ENCODE measurements at places on chromosomes 7 and 10.
A peak's percentile ranks its signal among the peaks of the same experiment; 100 is the strongest.

GRCh38 chr10:95530029-95530428 is 31.1 kb downstream of the SORBS1 start:
- DNase-seq = no peak

GRCh38 chr7:153065051-153065450 is 305.5 kb downstream of the ACTR3B start:
- no peak for DNase-seq

GRCh38 chr10:130014263-130015074 is 50.4 kb upstream of the EBF3 start:
- no peak for DNase-seq

- no peak for DNase-seq
Observed at GRCh38 chr7:50436133-50436806, 13.9 kb downstream of the FIGNL1 start.

DNA sequence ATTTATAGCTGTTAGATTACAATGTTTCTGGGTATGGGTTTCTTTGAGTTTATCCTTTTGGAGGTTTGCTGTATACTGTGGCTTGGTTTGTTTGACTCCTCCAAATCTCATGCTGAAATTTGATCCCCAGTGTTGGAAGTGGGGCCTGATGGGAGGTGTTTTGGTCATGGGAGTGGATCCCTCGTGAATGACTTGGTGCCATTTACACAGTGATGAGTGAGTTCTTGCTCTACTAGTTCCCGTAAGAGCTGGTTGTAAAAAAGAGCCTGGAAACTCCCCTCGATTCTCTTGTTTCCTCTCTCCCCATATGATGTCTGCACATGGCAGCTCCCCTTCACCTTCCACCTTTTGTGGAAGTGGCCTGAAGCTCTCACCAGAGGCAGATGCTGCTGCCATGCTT is 324.1 kb downstream of the C7orf25 start:
- DNase-seq = no peak

DNA sequence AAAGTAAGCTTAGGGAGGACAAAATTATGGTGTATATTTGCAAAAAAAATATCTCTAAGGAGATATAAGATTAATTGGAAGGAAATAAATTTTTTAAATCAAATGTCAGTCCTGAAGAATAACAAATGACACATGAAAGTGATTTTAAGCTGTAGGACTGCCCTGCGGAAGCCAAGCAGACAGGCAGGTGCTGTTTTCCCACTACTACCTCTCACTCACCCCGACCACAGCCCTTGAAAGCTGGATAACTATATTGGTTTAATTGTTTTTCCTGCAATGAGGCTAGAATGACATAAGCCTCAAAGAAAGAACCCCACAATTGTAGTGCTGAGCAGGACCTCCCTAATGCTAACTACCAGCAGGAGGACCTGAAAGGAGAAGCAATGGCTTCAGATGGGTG is 68.6 kb upstream of the VIPR2 start:
- no peak for DNase-seq

- DNase-seq = no peak
Observed at GRCh38 chr10:13730956-13731355, 144.2 kb downstream of the PRPF18 start.

- DNase-seq = no peak
Observed at GRCh38 chr7:25739143-25739542, 412.9 kb upstream of the NFE2L3 start.

GRCh38 chr10:103678178-103678526 is 177.2 kb downstream of the SH3PXD2A start:
- peak; percentile 65 for DNase-seq

- DNase-seq = no peak
Observed at GRCh38 chr10:71323407-71323806, 4.3 kb downstream of the SLC29A3 start.

DNA sequence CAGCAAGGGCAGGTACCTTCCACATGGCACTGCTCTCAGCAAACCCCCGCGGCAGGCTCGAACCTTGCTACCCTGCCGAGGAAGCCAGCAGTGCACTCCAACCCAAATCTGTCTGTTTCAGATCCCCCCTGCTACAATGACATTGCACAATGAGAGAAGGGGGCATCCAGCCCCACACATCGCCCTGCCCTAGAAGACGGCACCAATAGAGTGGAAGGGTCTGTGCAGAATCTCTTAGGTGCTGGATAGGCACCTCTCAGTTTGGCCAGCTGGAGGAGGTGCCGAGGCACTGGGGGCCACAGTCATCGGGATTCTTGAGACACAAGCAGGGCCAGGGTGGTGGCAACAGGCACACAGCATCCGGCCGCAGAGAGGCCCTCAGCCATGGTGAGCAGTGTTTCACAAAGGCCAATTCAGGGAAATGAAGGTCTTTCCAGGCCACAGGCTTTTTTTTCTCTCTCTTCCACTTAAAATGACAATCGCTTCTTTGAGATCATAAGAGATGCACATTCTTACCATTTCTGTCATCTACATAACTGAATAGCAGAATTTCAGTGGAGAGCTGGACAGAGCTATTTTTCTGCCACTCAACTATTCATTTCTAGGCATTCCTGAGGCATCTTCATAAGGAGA is 281.3 kb downstream of the TNS3 start:
- DNase-seq = no peak

DNA sequence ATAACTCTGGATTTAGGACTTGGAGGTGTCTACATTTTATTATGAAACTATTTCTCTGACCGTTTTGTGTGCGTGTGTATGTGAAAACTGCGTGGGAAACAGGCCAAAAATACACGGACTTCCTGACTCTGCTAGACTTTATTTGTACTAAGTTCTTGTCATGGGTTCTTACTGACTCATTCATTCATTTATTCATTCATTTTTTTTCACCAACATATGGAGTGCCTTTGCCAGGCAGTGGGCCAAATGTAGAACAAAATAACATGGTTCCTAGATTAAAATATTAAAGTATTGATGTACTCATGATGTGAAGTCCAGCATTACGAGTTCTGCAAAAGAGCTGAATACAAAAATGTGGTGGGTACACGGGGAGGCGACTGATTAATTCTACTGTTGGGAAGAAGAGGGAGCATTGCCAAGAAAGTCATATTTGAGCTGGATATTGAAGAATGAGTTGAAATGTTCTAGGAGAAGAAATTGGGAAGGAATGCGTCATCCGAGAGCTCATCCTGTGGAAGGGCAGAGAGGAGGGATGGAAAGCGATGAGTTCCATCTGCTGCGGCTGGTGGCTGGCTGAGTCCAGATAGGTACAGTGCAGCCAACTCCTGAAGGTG is 24.6 kb downstream of the CACNB2 start:
- DNase-seq = no peak

- DNase-seq = no peak
Observed at GRCh38 chr10:47116445-47116844, 183.6 kb upstream of the GDF10 start.

DNA sequence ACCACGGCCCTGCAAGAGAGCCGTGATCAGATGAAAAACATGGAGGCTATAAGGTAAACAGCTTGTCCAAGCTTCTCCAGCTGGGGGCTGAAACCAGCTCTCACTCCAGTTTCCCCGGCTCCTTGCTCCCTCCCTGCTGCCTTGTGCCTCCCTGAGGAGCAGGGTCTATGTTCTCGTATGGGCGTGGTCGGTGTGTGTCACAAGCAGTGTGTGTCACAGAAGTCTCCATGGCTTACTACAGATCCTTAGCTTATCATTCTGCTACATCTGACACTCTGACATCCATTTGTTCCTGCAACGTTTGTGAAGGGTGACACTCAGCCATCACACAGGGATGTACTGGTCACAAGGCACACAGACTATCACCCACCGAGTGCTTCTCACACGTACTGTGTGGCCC is 54.6 kb downstream of the CSGALNACT2 start:
- no peak for DNase-seq

GRCh38 chr10:53679666-53680065 is 907.1 kb upstream of the MBL2 start:
- no peak for DNase-seq

GRCh38 chr7:50446542-50446960 is 3.6 kb downstream of the FIGNL1 start:
- DNase-seq = no peak

DNA sequence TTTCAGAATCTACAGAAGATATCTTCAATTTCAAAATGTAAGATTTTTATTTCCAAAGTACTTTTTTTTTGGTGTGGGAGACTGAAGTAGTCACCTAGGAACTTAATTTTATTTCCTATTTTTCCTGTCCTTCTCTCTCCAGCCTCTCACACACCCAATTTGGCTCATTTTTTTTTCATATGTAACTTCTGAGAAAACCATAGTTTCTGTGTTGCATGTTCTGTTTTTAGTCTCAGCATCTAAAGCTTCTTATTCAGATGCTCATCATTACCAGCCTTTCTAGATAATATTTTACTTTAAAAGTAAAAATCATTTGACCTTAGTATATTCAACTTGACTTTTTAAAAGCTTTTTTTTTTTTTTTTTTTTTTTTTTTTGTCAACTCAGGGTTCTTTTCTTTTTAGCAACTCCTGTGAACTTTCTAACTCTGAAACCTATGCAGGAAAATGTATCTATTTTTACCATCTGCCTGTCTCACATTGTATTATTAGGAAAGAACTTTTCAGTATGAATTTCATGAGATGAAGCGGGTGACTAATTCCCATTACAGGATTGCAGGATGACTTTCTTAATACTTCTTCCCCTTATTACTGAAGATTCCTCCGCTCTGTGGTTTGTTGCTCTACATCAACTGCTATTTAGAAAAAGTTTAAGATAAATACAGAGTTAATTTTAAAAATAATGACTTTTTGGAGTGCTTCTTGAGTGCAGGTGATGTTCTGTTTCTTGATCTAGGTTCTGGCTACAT is 73.6 kb upstream of the LSM8 start:
- no peak for DNase-seq

DNA sequence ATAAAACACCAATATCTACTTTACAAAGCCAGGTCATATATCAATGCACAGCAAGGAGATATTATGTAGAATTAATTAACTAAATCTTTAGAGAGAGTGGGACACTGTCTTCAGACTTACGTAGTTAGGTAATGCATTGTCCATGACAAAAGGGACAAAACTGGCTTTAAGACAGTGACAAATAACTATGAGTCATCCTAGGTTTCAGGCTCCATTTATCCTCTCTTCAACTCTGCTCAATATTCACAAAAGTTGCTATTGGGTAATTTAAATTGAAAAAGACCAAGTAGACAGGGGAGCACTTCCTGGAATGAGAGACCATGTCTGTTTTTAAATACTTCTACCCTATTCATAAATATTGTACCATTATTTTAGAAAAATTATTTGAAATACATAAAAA is 464.5 kb downstream of the ARL4A start:
- no peak for DNase-seq

- DNase-seq = no peak
Observed at GRCh38 chr10:62866451-62866850, 50.3 kb upstream of the EGR2 start.

DNA sequence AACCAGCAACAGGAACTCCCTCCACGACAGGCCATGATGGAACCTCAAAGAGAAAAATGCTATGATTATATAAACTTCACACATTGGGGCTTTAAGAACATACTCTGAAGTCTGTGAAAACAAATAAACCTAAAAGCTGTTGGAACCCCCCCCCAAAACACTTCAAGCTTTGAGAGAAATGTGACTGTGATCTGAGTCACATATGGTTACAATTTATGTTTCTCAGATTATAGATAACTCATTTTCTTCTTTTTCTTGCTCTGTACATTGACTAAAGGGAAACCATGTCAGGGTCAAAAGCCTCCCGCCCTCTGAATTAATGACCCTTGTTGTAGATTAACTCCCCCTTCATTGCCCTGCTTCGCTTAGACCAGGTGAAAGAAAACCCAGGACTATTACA is 15.8 kb downstream of the VOPP1 start:
- DNase-seq = no peak
